Occipital lobe (tissue), 3 donors: ENCODE measurements at places on chromosomes 2 and 18. TPM values are rescaled to one million over a fixed set of nuclear protein-coding genes. Genes with fewer than 3 reads are reported as not detected.

FTCDNL1 gene
- total RNA-seq: 3.3 TPM

GRCh38 chr2:20561637-20562454 is 89.1 kb downstream of the HS1BP3 start:
- no peak for DNase-seq

- no peak for DNase-seq
Measured at GRCh38 chr2:23199115-23199918, 185.7 kb upstream of the KLHL29 start.

GRCh38 chr2:236998236-236998635 is 87.5 kb upstream of the COPS8 start:
- DNase-seq: no peak

DNA sequence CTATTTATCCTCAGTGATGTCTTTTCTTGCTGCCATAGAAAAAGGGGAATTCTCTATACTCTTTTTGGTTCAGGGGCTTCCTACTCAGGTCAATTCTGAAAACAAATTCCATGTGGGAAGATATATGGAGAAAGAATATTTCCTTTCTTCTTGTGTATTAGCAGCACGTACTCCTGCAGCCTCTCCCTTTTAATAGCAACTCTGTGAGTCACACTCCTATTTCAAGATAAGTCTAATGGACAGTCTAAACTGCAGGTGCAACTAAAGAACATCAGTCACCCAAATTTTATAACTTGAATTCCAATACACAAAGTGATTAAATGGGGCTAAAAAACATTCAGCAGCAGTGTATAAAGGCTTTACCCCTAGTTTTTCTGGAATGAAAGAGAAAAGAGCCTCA is 942.2 kb downstream of the CNTNAP5 start:
- DNase-seq: no peak

DNA sequence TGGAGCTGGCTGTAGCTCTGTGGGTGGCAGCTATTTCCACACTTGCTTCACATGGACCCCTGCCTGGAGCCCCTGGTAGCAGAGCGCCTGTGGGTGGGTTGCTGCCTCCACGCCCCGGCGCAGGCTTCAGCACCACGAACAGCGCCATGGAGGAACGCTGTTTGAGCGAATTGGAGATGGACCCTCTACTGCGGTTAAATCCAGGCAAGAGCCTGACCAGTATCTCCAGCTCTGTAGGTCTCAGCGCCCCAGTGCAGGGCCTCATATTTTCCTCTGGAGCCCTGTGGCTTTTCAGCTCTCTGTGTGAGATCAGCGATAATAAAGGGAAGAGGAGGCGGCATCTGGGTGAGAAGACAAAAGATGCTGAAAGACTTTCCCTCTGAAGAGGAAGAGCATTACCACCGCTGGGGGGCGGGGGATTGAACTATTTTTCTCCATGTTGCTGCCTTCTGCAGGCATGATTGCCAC is 12.0 kb downstream of the ONECUT2 start:
- peak; percentile 23 for DNase-seq

- DNase-seq: no peak
Measured at GRCh38 chr2:5693287-5694201, 1.4 kb downstream of the SOX11 start.

DNA sequence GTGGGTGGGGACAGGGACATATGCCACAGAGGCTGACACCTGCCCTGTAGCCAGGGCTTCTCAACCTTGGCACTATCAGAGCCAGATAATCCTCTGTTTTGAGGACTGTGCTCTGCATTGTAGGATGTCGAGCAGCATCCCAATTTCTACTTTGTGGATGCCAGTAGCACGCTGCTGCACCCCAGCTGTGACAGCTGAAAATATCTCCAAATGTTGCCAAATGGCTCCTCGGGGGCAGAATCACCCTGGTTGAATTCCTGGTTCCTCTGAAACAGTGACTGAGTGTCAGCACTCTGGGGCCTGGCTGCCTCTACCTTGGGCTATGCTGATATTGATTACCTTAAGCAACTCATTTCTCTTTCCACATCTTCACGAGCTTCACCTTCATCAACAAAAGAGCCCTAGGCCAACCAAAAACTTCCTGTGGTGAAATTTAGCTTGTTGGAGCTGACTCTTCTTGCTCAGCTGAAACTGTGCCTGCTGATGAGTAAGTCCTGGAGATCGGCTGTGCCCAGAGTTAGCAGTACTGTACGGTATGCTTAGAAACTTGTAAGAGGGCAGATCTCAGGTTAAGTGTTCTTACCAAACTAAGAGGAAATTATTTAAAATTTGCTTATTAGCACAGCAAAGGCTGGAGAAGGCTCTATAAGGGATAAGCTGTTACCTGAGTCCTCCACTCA is 138.1 kb downstream of the SEPTIN10 start:
- DNase-seq: peak; percentile 17

DNA sequence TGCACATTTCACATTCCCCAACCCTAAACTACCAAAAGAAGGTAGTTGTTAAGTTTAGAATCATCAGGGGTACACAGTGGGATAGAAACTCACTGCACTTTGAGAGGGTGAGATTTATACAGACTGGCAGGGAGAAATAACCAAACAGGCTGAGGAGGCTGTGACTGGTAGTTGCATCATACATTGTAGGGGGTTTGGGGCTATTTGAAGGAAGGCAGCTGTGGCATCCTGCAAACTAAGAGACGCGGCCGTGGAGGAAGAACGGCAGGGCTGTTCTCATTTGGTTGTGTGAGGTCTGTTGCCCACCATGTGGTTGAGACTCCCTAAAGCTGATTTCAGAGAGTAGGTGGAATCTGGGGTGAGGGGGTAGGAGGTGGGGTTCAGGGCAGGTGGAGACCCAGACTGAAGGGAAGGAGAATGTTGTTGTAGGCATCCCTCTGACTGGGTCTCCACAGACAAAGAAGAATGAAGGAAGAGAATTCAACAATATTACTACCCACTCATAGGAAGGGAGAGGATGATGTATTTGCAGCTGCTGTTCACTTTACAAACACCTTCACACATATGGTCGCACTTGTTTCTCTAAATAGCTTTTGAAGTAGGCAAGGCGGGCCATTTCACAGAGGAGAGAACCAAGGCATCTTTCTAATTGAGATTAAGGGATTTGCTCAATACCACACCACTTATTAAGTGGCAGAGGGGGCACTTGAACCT is 170.9 kb upstream of the SIX2 start:
- DNase-seq: no peak

- DNase-seq: peak; percentile 56
Measured at GRCh38 chr2:199471443-199472057, 13.8 kb upstream of the SATB2 start.

GRCh38 chr2:240948086-240948485 is 42.0 kb downstream of the CROCC2 start:
- no peak for DNase-seq

DNA sequence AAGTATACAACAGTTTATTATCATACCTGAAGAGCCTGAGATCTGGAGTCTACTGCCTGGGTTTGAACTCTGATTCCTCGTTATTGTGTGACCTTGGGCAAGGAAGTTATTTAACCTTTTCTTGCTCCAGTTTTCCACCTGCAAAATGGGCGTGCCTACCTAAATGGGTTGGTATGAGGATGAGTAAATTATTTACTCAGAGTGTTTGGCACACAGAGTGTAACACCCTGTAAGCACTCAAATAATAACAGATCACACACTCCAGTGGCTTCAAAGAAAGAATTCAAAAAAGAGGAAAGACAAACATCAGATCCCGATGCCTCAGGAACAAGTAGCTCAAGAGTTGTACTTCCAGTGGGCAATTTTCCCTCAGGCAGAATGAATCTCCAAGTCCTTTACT is 2.4 kb downstream of the SRD5A2 start:
- no peak for DNase-seq

GRCh38 chr2:24886691-24887304 is 33.2 kb downstream of the ADCY3 start:
- no peak for DNase-seq

CYP26B1 gene
- 3.1 TPM for total RNA-seq

NDUFS1 gene
- total RNA-seq: 127 TPM

DNA sequence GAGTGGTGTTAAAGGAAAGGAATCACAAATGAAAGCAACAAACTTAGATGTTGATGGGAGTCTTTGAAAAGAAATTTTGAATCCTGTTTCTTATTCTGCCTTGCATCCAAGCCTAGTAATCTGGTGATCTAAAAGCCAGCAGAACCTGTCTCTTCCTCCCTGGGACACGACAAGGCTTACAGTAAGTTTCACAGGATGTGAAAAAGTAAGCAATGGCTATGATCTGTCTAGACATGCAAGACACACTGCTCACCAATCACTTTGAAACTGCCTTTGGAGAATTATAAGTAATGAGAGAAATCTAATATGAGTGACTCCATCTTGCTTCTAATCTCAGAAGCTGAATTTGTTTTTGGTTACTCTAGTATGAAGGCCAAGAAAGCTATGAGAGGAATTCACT is 103.7 kb downstream of the KCNH7 start:
- DNase-seq: no peak

DNA sequence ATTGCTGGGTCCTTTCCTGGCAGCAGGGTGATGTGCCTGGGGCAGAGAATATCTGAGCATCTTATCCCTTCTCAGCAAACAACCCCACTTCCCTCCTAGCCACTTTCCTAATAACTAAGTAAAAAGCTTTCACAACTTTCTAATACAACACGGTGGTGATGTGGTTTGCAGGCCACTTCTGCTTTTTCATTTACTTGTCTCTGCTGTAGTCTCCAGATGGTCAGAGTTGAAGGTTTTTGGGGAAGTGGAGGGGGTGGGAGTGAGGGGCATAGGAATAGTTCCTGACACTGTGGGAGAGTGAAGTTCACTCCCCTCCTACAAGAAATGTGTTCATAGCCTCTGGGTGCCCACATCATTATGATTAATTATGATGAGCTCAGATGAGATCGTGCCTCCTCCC is 11.6 kb downstream of the OXER1 start:
- no peak for DNase-seq

DNA sequence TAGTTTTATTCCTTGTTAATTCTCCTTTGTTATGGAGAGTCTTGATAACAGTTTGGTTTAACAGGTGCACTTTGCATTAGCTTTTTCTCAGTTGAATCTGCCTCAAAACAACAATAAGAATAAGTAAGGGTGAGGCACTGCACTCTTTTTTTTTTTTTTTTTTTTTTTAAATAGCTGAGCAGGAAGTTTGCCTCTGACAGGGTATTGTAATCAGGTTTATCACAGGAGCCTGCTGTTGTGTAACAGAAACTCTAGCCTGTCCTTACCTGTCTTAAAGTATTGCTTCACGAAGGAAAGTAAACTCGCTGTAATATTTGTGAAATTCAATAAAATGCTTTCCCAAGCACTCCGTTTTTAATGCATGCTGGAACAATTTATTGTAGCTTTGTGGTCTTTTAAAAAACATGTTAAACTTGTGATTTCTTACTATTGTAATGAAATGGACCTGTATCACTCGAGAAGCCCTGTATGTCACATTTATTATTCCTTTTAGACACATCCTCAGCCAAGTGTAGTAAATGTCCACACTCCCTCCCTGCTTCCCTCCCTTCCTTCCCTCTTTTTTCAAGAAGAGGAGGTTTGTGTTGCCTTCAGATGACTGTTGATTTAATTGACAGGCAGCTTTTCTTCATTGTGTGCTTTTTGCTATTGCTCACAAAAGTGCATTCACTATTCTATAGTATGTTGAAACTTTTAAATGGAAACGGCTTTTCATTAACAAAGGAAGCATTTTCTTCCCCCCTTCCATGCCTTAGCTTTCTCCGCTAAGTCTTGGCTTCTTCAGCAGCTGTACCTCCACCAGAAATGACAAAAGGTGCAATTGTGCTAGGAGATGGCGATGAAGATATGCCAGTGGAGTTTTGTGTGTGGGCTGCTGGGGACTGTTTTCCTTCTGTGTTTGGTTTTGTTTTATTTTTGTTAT is 52.7 kb downstream of the TAF1B start:
- no peak for DNase-seq

- DNase-seq: no peak
Measured at GRCh38 chr2:129237966-129238725, 741.3 kb upstream of the RAB6C start.

GRCh38 chr2:33209976-33210375 is 263.2 kb downstream of the LTBP1 start:
- no peak for DNase-seq

ASB18 gene
- 0.78 TPM for total RNA-seq

SPP2 gene
- total RNA-seq: not detected

DNA sequence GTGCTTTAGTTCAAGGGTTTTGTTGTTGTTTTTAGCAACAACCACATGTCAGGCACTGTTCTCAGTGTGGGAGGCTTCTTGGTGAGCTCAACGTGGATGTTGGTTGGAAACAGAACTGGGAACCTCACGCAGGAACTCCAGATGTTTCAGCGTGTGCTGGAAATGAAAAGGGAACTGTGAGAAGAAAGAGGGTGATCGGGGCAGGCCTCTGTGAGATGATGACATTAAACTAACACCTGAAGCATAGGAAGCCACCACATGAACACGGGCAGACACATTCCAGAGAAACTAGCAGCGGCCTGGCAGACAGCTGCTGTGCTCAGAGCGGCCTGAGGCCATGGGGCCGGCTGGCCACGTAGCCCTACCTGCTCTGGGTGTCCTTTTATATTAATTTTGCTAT is 66.4 kb downstream of the COA5 start:
- DNase-seq: no peak

GRHL1 gene
- total RNA-seq: 4.1 TPM

- no peak for DNase-seq
Measured at GRCh38 chr2:130915595-130916437, 79.1 kb downstream of the ARHGEF4 start.

ZBTB7C gene
- total RNA-seq: 0.78 TPM

GRCh38 chr2:796141-796985 is 119.2 kb upstream of the TMEM18 start:
- no peak for DNase-seq

GRCh38 chr2:16709769-16710168 is 44.1 kb upstream of the CYRIA start:
- no peak for DNase-seq

COL6A3 gene
- total RNA-seq: 23.9 TPM

GRCh38 chr2:5729416-5729815 is 37.2 kb downstream of the SOX11 start:
- no peak for DNase-seq

- no peak for DNase-seq
Measured at GRCh38 chr2:69620870-69621269, 22.7 kb downstream of the AAK1 start.

- no peak for DNase-seq
Measured at GRCh38 chr2:96025194-96025492, 9.6 kb downstream of the GPAT2 start.

DNA sequence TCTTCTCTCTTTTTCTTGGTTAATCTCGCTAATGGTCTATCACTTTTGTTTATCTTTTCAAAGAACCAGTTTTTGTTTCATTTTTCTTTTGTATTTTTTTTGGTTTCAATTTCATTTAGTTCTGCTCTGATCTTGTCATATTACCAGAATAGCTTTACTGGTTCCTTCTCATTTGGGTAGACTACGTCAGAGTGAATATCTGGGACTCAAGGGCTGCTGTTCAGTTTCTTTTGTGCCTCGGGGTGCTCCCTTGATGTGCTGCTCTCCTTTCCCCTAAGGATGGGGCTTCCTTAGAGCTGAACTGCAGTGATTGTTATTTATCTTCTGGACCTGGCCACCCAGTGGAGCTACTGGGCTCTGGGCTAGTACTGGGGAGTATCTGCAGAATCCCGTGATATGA is 29.4 kb upstream of the IL1RN start:
- no peak for DNase-seq

GRCh38 chr2:175823002-175823706 is 178.9 kb downstream of the LNPK start:
- DNase-seq: peak; percentile 5
